Esophagus mucosa (tissue), 1 donor: ENCODE measurements at places on chromosomes 12 and 14. TPM values are rescaled to one million over a fixed set of nuclear protein-coding genes. Genes with fewer than 3 reads are reported as not detected.

The RPL36AL gene
- 129 TPM for total RNA-seq

The AMN gene
- total RNA-seq = 12.4 TPM

The GPR132 gene
- total RNA-seq = 0.36 TPM

The OASL gene
- total RNA-seq = 5.9 TPM

The CD163 gene
- total RNA-seq = 5.8 TPM
